ENCODE measurements at places on chromosomes 1 and 21.

GRCh38 chr21:35358008-35358407, 308.9 kb upstream of the RUNX1 start:
- no peak for DNase-seq

GRCh38 chr1:115277276-115277675, 60.8 kb downstream of the NGF start:
- peak; percentile 98 for DNase-seq

DNA sequence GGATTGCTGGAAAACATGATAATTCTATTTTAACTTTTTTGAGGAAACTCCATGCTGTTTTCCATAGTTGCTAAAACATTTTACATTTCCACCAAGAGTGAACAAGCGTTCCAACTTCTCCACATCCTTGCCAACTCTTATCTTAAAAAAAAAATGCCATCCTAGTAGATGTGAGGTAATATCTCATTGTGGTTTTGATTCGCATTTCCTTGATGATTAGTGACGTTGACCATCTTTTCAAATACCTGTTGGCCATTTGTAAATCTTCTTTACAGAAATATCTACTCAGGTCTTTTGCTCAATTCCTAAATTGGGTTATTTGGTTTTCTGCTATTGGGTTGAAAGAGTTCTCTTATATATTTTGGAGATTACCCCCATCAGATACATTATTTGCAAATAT, 77.4 kb upstream of the CLDN14 start:
- no peak for DNase-seq

- no peak for DNase-seq
Observed at GRCh38 chr1:152225678-152226077, 1.7 kb upstream of the HRNR start.

- no peak for DNase-seq
Observed at GRCh38 chr1:29417971-29418370, 181.6 kb downstream of the PTPRU start.
